Activated CD4-positive, alpha-beta T cell treated with anti-CD3 and anti-CD28 coated beads for 24 hours (primary cell): ENCODE measurements at places on chromosomes 2 and 18.

- DNase-seq: no peak
Observed at GRCh38 chr2:174635776-174636404, 38.3 kb upstream of the WIPF1 start.

GRCh38 chr2:127650041-127650784, 4.3 kb downstream of the GPR17 start:
- DNase-seq: no peak

DNA sequence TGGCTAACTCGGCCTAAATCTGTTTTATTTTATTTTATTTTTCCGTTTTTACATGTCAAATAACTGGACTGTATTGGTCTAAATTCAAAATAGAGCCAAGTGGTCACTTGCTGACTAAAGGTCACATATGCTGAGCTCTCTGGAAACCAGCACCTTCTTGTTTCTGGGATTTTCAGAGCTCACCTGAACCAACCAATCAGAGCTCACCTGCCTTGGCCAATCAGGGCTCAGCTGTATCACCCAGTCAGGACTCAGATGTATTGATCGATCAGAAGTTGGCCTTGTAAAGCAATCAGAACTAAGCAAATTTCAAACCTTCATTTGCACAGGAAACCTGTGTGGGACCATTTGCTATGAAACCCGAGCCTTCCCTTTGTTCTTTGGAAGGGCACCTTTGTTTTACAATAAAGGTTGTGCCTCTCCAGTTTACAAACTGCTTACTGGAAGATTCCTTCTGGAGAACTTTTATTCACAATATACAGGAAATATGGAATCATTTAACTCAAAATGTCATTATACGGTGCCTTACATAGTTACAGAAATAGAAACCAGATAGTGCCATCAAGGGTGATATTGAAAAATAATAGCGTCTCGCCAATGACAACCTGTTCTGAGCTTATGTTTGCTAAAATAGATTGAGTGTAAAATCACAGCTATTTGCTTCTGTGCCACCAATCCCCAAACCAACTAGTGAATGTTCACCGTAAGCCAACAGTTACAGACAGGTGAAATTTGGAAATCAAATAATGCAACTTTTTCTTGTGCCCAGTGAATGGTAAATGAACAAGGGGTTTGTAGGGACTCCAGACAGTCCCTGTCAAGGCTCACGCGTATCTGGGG, 17.3 kb upstream of the PSD4 start:
- no peak for DNase-seq

GRCh38 chr2:201218780-201219179, 35.8 kb downstream of the CASP10 start:
- no peak for DNase-seq

- DNase-seq: no peak
Observed at GRCh38 chr2:85215081-85215447, 81.9 kb downstream of the TCF7L1 start.

DNA sequence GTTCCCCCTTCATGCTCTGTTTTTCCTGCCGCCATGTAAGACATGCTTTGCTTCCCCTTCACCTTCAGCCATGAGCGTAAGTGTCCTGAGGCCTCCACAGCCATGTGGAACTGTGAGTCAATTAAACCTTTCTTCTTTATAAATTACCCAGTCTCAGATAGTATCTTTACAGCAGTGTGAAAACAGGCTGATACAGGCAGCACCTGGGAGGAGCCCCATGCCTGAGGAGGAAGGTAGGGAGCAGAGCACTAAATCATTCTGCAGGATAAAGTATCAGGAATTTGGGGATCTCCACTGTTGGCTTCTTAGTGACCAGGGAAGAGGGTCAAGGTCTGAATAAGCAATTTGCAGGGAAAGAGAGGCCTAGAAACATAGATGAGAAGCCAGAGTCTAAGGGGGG, 78.0 kb downstream of the KCNF1 start:
- DNase-seq: no peak

DNA sequence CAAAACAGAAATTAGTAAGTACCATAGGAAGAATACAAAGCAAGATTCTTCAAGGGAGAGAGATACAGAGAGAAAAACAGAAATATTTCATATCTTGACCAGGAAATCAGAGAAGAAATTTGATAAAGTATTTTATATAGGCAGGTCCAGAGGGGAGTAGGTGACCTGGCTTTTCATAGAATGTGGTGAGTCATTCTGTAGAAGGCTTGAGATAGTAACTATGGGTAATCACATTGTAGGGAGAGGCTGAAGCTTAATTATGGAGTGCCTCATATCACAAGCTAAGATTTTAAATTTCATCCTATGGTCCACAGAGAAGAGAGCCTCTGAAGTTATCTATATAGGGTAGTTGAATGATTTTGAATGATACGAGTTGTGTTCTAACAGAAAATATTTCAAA, 195.0 kb upstream of the CYRIA start:
- no peak for DNase-seq
